ENCODE measurements at places on chromosomes 3 and 15.
A peak's percentile ranks its signal among the peaks of the same experiment; 100 is the strongest.

DNA sequence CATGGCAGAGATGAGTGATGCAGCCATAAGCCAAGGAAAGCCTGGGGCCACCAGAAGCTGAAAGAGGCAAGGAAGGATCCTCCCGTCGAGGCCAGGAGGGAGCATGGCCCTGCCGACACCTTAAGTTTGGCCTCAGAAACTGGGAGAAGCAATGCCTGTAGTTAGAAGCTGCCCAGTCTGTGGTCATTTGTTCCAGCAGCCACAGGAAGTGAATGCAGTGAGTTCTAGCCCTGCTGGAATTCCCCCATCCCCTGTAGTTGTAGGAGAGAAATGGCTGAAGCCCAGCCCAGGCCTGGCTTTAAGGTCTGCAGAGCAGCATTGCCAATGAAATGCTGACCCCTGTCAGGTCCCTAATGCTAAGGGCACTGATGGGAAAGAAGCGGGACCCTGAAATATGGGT lies 12.2 kb upstream of the CHSY1 start:
- DNase-seq: no peak

- DNase-seq: no peak
Observed at GRCh38 chr3:133540896-133541674, 32.4 kb upstream of the CDV3 start.

- no peak for DNase-seq
Observed at GRCh38 chr3:63521657-63522056, 130.8 kb upstream of the SNTN start.

GRCh38 chr15:91469632-91470567 lies 369.8 kb downstream of the SV2B start:
- no peak for DNase-seq

DNA sequence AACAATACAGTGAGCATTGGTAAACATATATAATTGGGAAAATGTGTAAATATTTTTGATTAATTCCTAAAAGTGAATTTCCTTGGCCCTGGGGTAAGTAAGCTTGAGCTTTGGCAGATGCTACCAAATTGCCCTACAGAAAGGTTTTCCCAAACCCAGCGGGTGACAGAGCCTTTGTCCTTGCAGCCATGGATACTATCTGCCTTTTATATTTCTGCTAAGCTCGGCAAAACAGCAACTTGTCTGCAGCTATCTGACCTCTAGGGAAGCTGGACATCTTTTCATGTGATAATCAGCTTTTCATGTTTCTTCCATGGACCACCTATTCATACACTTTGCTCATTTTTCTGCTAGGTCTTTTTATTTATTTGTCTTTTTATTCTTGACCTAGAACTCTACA lies 64.7 kb upstream of the SEC22A start:
- no peak for DNase-seq

GRCh38 chr3:179181021-179181472 lies 32.9 kb downstream of the PIK3CA start:
- no peak for DNase-seq

DNA sequence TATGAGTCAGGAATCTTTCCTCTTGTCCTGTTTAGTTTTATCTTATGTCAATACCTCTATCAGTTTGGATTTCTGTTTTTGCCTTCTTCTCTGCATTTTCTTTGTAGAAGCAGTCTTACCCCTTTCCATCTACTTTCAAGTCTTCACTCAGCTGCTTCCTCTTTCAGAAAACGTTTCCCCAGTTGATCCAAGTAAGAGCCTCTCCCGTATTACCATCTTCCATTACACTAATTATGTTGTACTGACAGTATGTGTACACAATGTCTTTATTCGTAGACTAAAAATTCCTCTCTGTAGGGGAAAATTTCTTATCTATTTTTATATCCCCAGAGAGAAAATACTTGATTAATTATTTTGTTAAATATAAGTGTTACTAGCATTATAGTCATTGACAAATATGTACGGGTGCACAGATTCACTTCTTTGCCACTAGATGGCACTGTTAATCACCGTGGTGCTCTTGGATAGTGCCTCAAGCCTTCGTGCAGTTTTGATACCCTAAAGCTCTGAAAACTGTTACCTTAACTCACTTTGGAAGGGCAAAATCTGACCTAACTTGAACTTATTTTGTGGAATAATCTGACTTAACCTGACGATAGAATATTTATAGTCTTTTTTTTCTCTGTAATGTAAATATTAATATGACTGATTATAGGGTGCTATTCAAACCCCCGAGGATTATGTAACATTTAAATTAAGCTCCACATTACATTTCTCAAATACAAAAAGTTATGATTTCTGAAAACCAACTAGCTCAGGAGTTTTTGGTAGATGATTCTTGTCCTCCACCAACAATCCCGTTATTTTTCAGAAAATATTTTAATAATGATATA lies 74.2 kb upstream of the POU1F1 start:
- peak; percentile 42 for DNase-seq

DNA sequence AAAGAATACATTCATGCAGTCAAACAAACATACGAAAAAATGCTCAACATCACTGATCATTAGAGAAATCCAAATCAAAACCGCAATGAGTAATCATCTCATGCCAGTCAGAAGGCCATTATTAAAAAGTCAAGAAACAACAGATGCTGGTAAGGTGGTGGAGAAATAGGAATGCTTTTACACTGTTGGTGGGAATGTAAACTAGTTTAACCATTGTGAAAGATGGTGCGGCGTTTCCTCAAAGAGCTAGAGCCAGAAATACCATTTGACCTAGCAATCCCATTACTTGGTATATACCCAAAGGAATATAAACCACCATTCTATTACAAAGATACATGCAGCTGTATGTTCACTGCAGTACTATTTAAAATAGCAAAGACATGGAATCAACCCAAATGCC lies 330.4 kb downstream of the EDEM1 start:
- no peak for DNase-seq

DNA sequence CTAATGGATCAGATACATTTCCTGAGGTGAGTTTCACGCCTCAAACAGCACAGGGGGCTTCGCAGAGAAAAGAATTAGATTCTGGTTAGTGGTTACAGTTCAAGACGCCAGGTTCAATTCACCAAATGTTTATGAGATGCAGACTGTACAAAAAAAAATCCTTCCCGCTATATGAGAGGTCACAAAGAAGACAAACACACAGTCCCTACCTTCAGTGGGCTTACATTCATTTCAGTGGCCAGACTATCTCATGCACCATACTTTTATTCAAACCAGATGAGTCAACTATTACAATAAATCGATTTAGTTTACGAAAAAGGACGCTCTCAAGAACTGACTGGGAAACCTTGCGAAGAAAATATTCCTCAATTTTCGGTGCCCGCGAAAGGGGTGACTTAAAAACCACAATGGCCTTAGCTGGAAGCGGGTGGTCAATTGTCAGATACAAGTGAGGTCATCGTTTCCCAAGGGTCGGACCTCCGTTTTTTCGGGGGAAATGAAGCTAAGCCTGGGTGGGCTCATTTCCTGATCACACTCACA lies 695 bp downstream of the METTL6 start:
- no peak for DNase-seq

DNA sequence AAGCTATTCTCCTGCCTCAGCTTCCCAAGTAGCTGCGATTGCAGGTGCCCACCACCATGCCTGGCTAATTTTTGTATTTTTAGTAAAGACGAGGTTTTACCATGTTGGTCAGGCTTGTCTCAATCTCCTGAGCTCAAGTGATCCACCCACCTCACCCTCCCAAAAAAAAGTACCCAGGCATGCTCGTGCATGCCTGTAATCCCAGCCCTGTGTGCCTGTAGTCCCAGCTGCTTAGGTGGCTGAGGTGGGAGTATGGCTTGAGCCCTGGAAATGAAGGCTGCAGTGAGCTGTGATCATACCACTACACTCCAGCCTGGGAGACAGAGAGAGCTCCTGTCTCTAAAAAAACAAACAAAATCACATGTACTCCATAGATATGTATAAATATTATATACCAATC lies 176.5 kb downstream of the SOX2 start:
- no peak for DNase-seq

GRCh38 chr3:108103886-108104797 lies 13.3 kb upstream of the CD47 start:
- DNase-seq: no peak

- DNase-seq: no peak
Observed at GRCh38 chr15:74203914-74204431, 1.4 kb upstream of the STRA6 start.

DNA sequence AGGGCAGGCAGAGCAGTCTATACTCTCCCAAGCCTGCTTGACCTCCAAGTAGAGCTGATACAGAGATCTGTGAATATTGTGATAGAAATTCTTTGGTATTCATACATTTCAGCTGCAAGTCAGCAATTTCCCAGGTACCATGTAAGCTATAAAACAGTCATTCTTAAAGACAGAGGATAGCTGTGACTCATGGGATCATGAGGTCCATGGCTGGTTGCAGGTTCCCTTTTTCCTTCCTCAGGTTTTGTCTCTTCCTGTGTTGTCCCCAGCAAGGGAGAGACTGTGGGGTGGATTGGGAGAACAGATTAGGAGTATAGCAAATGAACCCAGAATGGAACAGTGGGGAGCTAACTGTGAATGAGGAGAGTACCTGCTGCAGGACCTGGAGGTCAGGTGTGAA lies 5.4 kb upstream of the P4HTM start:
- no peak for DNase-seq

GRCh38 chr3:4995500-4996053 lies 16.3 kb downstream of the BHLHE40 start:
- no peak for DNase-seq

DNA sequence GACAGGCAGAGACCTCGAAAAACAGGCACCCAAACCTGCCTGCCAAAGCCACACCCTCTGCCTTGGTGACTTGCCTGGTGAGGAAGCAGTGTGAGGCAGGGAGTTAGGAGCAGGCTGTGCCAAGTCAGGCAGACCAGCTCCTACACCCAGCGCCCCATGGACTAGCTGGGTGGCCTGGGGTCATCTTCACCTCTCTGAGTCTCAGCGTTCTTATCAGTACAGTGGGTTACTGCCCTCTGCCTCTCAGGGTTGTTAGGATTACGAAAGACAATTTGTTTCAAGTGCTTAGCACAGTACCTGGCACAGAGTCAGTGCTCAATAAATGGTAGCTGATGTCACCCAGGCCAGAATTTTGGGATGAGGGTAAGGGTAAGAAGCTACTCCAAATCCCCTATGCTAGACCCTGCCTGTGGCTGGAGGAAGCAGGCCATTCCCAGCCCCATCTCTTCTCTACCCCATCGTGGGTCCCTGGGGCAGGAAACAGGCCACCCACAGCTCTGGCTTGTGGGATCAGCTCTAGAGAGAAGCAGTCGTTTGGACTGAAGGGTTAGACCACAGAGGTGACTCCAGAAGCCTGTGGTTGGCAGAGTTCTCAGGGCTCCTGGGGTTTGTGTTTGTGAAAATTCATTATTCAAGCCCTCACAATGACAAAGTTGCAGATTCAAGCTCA lies 10.1 kb downstream of the SLC51B start:
- DNase-seq: no peak

DNA sequence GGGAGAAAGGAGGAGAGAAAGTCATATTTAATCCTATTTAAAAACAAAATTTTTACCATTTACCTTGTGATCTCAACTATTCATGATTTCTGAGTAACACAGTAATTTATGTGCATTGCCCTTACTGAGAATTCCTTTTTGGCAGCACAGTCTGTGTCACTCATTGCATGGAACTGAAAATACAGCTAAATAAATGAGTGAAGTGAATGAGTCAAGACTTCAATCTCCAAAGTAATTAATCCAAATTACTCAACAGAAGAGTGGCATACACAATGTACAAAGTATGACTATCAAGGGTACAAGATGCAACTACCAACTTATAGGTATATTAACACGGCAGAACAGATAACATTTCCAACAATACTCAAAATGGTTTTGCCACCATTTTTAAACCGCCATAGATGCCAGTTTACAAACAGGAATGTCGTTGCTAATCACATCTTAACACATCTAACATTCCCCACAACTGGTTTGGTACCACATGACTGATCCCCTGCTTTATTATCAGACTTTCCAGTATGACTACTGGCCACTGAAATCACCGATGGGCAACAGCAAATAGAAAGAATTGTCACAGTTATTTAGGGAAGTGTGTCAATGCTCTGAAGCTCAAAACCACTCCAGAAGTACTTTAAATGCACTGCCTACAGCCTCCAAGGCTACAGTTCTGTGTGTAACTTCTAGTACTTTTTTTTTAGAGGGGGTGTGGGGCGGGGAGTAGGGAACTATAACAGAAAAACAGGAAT lies 410.4 kb downstream of the SHQ1 start:
- DNase-seq: no peak

DNA sequence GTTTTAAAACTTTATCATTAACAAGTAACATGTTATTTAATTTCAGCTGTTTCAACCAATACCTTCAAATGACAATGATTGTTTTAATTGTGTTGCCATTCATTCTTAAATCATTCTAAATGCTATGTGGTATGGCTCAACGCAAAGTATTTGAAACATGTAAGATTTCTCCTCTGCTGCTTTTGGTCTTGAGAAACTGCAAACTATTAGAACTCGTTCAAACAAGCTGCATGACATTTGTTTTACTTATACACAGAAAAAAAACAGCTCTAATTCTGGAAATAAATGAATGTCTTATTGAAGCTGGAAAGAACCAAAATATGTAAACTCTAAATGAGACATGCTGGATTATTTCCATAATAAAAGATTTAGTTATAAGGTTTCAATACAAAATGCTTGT lies 29.3 kb downstream of the FBN1 start:
- DNase-seq: no peak

DNA sequence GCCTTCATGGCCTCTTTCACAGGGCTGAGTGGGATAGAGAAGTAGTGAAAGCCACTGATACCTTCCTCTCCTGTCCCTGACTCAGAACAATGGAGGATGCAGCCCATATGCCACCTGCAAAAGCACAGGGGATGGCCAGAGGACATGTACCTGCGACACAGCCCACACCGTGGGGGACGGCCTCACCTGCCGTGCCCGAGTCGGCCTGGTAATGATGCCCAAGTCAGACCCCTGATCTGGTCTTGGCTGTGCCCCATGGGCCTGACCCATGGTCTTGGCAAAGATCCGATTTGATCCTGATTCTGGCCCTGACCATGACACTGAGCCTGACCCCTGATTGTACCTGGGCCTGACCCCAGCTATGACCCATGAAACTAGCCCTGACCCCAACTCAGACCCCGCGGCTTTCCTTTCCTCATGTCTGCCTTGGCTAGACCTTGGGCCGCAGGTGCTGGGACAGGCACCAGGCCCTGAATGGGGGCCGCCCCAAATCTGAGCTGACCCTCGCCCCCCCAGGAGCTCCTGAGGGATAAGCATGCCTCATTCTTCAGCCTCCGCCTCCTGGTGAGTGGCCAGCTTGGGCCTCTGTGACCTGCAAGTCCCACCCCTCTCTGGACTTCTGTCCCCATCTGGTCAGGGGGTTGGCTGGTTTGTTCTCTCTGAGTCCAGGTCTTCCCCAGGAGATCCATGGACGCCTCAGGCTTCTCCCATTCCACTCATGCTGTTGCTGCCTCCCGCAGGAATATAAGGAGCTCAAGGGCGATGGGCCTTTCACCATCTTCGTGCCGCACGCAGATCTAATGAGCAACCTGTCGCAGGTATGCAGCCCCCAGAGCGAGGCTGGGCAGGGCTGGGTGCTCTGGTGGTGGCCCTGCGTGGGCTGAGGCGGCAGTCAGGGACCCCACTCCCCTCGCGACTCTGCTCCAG lies 15.6 kb downstream of the NT5DC2 start:
- DNase-seq: no peak
